ENCODE measurements at places on chromosomes 7 and 10.

GRCh38 chr7:24200407-24200966 is 83.5 kb upstream of the NPY start:
- no peak for DNase-seq

GRCh38 chr10:37285063-37285462 is 159.7 kb downstream of the ANKRD30A start:
- DNase-seq = no peak

DNA sequence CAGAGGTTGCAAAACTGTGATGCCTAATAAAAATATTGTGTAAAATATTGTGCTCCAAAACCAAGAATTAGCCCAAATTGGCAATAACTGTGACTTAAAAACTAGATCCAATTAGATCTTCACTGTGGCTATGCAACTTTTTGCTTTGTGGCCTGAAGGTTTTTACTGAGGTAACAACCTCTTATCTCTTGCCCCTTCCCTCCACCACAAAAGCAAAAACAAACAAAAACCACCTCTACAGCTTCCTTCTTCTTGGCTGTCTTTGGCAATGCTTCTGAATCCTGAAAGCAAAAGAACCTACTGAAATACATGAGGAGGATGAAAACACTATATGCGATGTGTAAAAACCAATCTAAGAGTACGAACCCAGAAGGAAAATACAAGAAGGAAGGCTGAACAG is 226.7 kb upstream of the MBL2 start:
- no peak for DNase-seq

- DNase-seq = peak; percentile 77
Measured at GRCh38 chr10:69409968-69410367, 6.8 kb downstream of the TACR2 start.

GRCh38 chr10:44436240-44436639 is 51.3 kb upstream of the CXCL12 start:
- no peak for DNase-seq

- DNase-seq = no peak
Measured at GRCh38 chr7:82841828-82842227, 320.9 kb downstream of the PCLO start.

- no peak for DNase-seq
Measured at GRCh38 chr10:27838361-27838760, 92.7 kb upstream of the MKX start.
